SK-N-DZ (cell line): ENCODE measurements at places on chromosomes 4 and X.

GRCh38 chrX:48894891-48895290 lies 2.7 kb downstream of the TIMM17B start:
- no peak for DNase-seq

GRCh38 chrX:64867217-64867616 lies 109.0 kb downstream of the ZC4H2 start:
- no peak for DNase-seq

DNA sequence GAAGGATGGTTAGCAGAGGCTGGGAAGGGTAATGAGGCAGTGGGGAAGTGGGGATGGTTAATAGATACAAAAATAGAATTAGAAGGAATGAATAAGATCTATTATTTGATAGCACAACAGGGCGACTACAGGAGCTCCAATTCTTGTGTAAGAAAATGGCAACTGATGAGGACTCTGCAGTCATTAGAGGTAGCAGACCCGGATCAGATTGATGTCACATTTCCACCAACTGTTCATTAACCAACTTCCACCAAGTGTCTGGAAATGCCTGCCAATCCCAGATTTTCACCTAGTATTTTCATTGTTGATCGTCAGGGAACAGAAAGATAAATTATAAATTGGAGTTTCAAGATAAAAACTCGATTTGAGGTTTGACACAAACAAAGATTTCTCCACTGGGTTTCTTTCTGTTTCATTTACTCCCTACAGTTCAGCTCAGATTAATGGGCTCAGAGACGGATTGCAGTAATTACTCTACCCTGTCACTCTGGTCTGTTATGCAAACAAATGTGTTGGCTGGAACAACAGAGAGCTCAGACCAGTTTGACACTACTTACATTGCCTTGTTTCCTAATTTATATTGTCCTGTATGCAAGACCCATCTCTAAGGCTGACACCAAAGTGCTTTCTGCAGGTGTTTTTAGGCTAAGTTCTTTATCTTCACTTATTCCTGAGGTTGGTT lies 909.2 kb upstream of the PRKX start:
- no peak for DNase-seq

DNA sequence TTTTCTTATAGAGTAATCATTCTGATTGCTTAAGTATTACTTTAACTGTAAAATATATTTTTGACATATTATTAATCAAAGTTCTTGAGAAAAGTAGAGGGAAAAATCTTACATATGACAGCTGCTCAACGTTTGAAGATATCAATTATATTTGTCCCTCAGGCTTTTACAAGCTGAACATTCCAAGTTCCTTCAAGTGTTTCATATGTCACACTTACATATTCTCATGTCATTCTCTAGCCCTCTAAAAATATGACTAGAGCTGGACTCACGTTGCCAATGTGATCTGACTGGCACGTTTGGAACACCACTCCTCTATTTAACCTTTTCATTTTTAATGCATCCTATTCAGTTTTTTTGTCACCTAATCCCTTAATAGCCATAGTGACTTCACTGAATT lies 492.9 kb downstream of the PCDH18 start:
- no peak for DNase-seq

GRCh38 chr4:25172961-25173915 lies 13.0 kb upstream of the SEPSECS start:
- DNase-seq = no peak

DNA sequence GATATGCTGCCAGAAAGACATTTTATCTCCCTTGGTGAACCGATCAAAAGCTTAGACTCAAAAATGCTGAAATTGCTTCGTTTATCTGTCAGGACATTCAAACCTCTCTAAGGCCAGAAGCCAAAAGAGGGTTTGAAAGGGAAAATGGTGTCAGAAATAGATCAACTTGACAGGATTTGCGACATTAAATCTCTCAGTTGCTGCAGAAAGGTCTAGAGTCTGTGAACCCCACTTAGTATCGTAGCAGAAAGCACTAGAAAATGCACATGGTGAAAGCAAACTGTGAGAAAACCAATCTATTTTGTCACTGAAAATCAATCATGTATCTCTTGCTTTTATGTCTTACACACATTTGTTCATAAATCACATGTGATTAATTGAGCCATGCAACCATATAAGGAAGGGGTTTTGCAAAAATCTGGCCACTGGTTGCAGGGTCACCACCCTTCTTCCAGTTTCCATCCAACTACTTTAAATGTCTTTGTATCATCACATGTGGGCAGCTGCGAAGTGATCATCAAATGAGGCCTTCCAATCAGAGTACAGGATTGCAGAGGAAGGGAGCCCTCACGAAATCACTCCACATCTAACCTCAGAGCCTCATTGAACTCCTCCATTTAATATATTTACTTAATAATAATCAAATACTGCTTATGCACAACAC lies 347.2 kb upstream of the ANXA10 start:
- no peak for DNase-seq

- no peak for DNase-seq
Measured at GRCh38 chr4:41939016-41939626, 3.9 kb downstream of the TMEM33 start.

- no peak for DNase-seq
Measured at GRCh38 chr4:2061186-2062131, 2.3 kb downstream of the NAT8L start.

DNA sequence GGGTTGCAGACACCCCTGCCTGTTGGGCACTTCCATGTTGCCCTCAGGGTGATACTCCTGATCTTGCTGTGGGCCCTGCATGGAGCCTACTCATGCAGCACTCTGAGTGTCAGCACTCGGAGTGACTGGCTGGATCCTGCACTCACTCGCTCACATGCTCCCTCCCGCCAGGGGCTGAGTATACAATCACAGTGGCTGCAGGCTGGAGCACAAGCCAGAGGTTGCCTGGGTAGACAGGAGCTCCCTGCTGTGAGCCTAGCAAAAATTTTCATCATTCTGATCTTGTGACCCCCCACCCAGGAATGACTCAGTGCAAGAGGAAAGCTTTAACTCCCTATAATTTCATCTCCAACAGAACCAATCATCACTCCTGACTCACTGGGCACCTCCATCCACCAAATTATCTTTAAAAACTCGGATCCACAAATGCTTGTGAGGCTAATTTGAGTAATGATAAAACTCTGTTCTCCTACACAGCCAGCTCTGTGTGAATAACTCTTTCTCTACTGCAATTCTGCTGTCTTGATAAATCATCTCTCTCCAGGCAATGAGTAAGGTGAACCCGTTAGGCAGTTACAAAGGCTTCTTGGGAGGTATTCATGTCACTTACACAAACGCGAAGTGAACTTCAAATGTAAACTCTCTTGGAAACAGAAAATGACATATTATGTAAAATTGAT lies 1180.8 kb upstream of the PABPC4L start:
- no peak for DNase-seq

DNA sequence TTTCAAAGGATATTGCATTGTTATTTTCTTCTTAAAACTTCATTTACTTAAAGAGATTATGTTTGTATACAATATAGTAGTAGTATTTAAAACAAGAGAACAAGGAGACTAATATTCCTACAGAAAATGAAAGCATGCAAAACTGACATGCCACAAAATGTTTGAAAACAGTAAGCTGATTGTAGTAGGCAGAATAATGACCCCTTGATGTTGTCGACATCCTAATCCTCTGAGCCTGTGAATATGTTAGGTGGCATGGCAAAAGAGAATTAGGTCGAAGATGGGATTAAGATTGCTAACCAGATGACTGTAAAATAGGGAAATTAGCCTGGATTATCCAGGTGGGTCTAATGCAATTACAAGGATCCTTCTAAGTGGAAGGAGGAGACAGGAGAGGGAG lies 522.2 kb upstream of the NR3C2 start:
- no peak for DNase-seq

DNA sequence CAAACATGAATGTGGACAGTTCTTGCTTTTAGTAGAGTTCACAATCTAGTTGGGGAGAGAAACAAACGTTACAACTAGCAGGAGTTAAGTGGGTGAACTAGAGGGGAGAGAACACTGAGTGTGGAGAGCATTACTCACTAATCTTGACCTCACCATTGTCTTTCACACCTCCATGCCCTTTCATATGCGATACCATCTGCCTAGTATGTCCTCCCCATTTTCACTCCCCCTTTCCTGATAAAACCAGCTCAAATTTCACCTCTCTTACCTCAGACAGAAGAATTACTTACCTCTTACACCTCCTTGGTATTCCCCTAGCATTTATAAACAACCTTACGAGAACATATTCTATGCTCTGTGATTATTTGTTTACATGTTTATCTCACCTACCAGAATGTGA lies 53.6 kb downstream of the LAS1L start:
- DNase-seq = no peak

DNA sequence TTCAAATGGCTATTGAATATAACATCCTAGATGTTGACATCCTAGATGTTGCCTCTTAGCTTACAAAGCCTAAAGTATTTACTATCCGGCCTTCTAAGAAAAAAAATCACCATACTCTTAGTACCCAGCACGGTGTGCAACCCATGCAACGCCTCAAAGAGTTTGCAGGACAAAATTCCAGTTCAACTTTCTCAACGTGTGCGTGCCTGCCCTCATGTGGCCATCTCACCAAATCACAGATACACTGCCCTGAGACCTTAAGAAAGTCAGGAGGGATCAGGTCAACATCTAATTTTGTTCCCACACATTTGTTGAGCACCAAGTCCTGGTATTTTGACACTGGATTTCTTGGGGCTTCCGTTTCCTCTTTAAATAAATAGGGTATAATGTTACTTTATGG lies 68.3 kb downstream of the CRMP1 start:
- no peak for DNase-seq

DNA sequence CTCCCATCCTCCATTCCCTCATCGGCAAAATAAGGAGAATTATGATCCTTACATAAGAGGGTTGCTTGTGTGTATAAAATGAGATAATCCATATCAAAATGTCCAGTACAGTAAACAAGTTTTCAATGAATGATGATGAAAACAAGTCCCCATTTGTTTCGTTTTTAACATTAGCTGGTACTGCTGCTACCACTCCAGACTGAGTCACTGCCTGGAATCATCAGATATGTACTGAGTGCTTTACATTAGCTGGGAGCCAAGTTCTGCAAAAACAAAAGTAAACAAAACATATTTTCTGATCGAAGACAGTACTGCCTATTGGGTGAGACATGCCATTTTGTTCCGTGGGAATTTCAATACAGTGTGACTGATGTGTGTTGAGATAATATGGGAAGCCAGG lies 123.2 kb upstream of the IGFBP7 start:
- no peak for DNase-seq

DNA sequence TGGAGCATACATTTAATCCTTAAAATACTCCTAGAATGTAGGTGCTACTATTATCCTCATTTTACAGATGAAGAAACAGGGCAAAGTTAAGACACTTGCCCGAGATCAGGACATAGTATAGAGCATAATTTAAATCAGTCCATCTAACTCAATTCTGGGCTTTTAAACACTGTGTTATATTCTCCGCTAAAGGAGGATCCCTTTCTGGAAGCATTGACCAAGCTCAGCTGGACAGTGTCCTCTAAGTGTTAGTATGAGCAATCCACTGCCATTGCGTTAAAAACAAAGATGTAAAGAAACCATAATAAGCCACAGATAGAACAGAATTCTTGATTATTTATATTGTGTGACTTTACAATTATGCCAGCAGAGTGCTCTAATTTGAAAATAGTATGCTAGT lies 207.0 kb downstream of the ARHGAP24 start:
- DNase-seq = no peak

DNA sequence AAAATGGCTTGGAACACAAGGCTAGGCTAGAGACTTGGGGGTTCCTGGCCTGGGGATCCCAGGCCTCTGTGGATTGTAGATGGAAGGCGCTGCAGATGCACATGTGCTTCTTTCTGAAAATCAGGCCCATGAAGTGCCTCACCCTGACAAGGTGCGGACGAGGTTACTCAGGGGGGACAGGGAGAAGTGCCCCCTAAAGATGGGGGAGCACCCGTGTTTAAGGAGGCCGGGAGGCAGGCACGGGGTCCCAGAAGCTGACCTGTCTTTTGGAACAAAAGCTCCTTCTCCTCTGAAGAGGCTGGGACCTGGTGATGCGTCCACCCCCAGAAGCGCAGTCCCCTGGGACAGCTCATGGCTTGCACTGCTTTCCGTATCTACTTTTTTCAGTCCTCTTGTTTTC lies 2.4 kb downstream of the PDZD4 start:
- DNase-seq = no peak
